Activated T-cell treated with anti-CD3 and anti-CD28 coated beads for 4 hours (primary cell): ENCODE measurements at places on chromosomes 3 and 15.

GRCh38 chr3:189277711-189278110 lies 105.9 kb downstream of the TPRG1 start:
- DNase-seq: no peak

GRCh38 chr3:108271626-108272025 lies 24.7 kb upstream of the HHLA2 start:
- DNase-seq: no peak

GRCh38 chr3:183959214-183959613 lies 58.5 kb downstream of the ABCC5 start:
- DNase-seq: no peak

DNA sequence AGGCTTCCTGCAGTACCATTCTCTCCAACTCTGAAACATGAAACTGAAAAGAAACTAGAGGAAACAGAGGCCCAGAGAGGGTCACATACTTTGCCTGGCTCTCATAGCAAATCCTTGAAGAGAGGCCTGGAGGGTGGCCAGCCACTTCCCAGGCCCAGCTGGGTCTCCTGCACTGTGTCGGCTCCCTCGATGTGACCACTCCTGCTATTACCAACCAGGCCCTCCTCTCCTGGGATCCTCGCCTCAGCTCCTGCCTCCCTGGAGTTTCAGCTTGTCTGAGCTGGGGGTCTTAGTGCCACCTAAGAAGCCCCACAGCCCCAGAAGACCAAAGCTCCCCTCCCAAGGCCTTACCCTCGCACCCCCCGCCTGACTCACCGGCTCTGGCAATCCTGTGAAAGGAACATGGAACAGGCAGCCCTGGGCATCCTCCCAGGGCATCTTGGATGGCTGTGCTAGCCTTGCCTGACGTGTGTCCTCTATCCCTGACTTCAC lies 4.6 kb downstream of the LOXL1 start:
- DNase-seq: no peak

- DNase-seq: no peak
Observed at GRCh38 chr15:22237891-22238275, 157.6 kb downstream of the OR4M2 start.

DNA sequence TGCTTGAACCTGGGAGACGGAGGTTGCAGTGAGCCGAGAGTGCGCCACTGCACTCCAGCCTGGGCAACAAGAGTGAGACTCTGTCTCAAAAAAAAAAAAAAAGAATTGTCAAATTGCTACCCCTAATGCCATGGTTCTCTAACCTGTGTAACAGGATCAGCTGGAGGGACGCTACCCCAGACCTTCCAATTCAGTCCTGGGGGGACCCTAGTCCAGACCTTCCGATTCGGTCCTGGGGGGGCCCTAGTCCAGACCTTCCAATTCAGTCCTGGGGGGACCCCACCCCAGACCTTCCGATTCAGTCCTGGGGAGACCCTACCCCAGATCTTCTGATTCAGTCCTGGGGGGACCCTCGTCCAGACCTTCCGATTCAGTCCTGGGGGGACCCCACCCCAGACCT lies 29.8 kb upstream of the MUC20 start:
- no peak for DNase-seq

- no peak for DNase-seq
Observed at GRCh38 chr15:68258692-68259091, 18.9 kb upstream of the FEM1B start.

DNA sequence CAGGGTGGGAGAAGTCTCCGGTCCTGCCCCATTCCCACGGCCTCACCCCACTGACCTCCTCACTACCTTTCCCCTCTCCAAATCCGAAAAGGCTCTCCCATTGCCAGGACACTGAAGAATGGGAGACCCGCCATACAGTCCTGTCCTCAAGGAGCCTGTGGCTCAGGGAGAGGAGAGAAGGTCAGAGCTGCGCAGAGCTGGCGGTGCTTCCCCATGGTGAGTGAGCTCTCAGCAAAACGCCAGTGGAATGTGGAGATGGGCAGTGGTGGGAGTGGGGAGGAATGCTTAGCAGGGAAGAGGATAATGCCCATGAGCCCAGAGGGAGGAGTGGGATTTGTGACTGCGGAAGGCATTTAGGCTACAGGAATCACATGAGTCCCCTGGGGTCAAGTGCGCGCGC lies 20.1 kb downstream of the FAM43A start:
- no peak for DNase-seq

DNA sequence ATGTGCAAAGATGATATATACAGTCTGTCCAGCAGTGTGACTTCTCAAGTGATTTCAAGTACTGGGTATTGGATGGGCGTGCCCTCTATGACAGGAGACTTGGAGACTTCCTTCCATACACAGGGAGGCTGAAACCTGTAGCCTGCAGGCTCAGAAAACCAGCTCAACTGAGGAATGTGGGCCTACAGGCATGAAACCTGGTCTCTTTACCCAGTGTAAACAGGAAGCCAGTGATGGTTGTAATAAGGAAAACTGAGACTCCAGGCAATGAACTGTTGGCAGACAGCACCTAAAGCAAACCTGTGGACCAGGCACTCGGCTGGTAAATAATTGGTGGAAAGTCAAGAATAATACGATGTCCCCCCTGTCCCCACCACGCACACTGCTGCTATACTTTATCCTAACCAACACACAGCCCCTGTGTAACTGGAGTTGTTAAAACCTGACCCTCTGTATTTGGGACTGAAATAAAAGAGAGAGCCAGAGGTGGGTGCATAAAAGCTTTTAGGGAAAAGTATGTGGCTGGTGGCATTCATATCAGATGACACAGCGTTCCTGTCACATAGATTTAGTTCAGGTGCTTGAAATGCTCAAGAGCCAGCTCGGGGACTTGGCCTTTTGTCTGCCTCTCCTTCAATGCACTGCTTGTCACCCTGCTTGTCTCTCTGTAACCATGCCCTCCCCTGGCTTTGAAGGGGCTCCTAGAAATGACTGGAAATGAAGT lies 144.7 kb downstream of the TPRG1 start:
- no peak for DNase-seq

- DNase-seq: peak; percentile 35
Observed at GRCh38 chr3:194134231-194134756, 1.7 kb upstream of the HES1 start.

DNA sequence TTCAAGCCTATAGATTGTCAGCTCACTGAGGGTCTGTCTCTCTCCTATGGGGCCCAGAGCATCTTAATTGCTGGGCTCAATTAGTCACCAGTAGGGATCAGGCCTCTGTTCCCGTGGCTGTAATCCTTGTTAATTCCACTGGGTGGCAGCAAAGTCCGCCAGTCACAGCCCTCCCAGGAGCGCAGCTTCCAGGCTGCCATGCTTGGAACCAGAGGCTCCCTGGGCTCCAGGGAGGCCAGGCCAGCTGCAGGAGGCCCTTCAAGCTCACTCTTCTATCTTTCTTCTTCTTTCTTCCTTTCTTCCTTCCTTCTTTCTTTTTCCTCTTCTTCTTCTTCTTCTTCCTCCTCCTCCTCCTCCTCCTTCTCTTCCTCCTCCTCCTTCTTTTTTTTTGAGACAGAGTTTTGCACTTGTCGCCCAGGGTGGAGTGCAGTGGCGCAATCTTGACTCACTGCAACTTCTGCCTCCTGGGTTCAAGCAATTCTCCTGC lies 14.4 kb downstream of the RNU5B-1 start:
- DNase-seq: peak; percentile 73
